ENCODE measurements at places on chromosomes 1 and 21.

- ATAC-seq = no peak
Observed at GRCh38 chr1:197321811-197322210, 53.8 kb downstream of the CRB1 start.

DNA sequence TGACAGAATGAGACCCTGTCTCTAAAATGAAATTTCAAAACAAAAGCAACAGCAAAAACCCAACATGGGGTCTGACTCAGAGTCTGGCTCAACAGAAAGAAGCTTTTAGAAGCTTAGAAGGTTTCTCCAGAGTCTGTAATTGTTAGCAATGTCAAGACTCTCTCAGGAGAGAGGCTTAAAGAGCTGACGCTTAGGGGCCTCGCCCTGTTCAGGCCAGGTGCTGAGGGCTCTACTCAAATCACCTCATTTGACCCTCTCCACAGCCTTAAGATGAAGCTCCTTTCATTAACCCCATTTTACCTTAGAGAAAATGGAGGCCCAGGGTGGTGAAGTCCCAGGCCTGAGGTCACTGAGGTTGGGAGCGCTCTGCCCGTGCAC, 5.3 kb upstream of the KIF17 start:
- ATAC-seq = no peak

- peak; percentile 60 for ATAC-seq
Observed at GRCh38 chr1:225480825-225481434, 53.1 kb upstream of the LBR start.

GRCh38 chr1:58726581-58726980, 26.7 kb upstream of the MYSM1 start:
- ATAC-seq = no peak

DNA sequence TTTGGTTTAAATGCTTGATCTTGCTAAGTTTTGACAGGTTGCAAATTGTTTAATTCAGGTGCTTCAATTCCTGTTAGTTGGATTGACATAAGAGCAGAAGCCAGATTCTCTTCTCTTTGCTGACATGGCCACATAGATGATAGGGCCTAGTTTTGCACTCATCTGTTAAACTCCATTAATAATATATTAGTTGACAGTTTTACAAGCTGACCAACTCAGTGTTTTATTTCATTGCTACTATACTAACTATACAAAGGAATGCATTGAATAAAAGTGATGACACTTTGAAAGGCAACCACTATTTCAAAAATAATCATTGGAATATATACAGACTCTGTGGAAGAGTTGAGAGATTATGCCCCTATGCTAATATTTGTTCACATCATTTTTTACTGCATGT, 255.6 kb upstream of the DPYD start:
- ATAC-seq = no peak

GRCh38 chr1:162500805-162501204, 3.2 kb downstream of the UHMK1 start:
- ATAC-seq = no peak

- no peak for ATAC-seq
Observed at GRCh38 chr1:2258122-2258681, 30.1 kb downstream of the SKI start.

DNA sequence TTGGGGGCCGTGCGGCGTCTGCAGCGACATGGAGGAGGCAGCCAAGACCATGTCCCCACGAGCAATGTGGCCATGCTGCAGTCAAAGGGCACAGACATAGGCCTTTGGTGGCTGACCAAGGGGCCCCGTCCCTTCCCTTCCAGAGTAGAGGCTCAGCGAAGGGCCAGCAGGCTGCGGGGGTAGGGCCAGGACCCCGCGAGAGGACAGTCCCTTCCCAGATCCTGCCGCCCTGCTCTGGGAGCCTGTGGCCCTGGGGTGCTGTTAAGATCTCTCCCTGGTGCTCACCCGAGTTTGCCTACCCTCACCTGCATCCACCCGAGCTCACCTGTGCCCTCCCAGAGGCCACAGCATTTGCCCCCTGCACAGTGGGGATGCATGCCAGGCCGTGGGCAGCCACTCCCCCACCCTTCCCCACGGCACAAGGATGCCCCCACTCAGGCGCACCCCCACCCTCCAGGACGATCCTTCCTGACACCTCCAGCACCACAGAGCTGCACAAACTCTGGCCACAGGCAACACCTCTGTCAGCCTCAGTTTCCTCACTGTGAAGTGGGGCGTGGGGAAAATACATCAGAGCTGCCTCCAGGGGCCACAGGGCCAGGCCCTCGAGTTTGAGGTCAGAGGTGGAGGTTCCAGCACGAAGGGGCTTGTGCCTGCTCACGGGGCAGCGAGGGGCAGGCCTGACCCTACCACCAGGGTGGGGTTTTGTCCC, 15.5 kb downstream of the ITGB2 start:
- ATAC-seq = no peak

- ATAC-seq = no peak
Observed at GRCh38 chr1:25247829-25248754, 838 bp upstream of the RSRP1 start.

DNA sequence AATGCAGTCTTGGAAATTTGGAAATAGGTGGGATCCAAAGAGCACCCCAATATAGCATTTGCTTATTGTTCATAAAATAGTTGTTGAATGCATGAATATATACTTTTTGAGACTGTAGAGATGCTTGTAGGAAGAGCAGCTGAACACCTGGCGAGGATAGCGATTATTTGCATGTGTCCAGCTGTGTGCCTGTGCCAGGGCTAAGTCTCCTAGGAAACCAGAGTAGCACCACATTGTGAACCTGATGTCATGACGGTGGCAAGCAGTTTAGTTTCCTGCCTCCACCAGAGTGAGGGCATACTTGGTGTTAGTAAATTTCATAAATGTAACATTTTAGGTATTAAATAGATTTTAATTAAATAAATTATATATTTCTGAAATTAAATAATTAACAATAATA, 37.3 kb upstream of the IRF2BP2 start:
- no peak for ATAC-seq

DNA sequence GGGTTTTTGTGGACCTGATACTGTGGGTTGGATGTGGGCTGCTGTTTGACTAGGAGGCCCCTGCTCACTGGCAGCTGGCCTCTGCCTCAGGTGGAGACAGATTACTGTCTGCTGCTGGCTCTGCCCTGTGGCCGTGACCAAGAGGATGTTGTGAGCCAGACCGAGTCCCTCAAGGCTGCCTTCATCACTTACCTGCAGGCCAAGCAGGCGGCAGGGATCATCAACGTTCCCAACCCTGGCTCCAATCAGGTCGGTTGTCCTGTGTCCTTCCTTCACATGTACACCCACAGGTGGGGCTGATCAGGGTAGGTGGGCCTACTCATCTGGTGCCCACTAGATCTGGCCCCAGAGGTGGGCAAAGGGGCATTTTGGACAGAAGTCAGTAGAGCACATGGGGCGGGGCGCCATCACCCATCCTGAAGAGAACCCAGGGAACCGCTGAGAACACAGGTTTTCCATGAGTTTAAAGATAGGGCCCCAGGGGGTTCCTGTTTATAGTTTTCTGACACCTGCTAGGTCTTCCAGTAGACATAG, 37.2 kb downstream of the ZBTB17 start:
- no peak for ATAC-seq

- peak; percentile 89 for ATAC-seq
Observed at GRCh38 chr1:239428120-239428710, 41.8 kb downstream of the CHRM3 start.

DNA sequence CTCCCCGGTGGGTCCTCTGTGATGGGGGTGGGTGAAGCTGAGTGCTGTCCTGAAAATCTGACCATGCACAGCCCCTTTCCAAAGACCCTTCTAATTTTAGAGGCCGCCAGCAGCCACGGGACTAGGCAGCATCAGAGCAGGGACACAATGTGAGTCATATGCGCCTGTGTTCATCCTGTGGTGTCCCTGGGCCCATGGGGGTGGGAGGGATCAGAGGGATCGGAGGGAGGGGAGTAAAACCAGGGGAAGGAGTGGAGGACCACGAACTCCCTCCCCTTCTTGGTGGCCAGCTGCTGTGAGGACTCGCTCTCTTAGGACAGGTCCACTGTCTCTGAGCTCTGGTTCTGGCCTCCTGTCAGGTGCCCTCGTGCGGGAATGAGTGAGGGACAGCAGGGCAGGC, 61.5 kb downstream of the ADARB1 start:
- no peak for ATAC-seq

GRCh38 chr1:230794871-230795605, 47.9 kb downstream of the CAPN9 start:
- no peak for ATAC-seq

DNA sequence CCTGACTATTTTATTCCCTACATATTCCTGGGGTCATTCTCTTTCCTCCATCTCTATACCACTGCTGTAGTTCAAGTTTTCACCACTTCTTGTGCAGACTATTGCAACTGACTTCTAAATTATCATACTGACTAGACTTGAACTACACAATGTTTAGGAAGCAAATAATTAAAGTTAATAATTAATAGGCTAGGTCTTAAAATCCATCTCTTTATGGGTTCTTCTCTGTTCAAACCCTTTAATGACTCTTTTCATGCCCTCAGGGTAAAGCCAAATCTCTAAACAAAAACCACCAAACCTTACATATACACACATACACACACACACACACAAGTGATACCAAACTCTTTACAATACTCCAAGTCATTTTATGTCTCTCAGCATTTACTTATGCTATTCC, 22.3 kb upstream of the MOB3C start:
- ATAC-seq = no peak

DNA sequence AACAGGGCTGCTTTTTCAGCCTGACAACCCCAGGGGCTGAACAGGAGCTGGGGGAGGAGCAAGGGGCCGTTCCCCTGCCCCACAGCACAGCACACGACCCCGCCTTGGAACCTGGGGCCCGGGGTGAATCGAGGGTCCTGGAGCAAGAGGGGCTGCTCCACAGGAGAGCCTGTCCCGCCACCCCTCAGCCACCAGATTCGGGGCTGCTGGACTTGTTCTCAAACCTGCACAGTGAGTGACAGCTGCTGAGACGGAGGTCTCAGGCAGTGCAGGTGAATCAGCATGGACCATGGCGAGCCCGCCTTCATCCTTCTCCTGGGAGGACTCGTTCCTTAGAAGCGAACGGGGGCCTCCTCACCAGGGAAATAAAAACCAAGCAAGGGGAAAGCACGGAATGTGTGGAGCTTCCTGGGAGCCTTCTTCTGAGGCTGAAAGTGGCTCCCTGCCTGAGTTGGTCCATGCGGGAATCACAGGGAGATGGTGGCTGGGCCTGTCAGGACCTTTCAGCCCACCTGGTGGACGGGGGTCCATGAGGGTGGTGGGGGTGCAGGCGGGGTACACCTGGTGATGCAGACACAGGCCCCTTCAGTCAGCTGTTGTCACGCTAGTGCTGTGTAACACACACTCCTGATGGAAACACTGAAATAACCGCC, 125.4 kb downstream of the SIK1 start:
- ATAC-seq = no peak

- peak; percentile 62 for ATAC-seq
Observed at GRCh38 chr1:174005032-174005431, 17.1 kb downstream of the RC3H1 start.

GRCh38 chr21:32001390-32001789, 128.6 kb downstream of the HUNK start:
- ATAC-seq = no peak

DNA sequence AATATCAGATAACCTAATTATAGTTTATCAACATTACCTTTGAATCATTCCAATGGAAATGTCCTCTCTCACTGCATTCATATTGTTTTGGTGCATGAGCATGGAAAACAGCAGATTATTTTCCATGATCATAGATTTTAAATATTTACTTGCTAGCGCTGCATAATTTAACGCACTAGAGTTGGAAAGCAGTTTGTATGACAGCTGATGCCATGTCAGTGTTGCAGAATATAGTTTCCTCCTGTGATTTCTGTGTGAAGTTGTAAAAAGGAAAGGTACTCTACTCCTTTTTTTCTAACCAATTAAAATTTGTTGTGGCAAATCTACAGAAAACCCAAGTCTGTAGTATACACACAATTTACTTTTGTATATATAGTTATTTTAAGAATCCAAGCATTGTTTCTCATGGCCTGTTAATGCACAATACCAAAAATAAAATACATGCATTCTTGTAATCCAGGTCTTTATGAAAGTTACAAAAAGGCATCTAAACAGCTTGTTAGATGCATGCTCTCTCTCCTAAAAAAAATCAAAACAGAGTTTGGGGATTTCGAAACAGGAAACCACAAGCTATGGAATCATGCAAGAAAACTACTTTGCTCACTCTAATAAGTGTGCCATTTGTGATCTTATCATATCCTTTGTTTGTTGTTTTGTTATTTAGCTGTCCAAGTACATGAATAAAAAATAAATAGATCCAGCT, 1.9 kb upstream of the ATG4C start:
- no peak for ATAC-seq

GRCh38 chr1:45543581-45544417, 6.8 kb upstream of the AKR1A1 start:
- no peak for ATAC-seq

GRCh38 chr21:27425172-27425571, 458.3 kb upstream of the ADAMTS5 start:
- ATAC-seq = peak; percentile 26

DNA sequence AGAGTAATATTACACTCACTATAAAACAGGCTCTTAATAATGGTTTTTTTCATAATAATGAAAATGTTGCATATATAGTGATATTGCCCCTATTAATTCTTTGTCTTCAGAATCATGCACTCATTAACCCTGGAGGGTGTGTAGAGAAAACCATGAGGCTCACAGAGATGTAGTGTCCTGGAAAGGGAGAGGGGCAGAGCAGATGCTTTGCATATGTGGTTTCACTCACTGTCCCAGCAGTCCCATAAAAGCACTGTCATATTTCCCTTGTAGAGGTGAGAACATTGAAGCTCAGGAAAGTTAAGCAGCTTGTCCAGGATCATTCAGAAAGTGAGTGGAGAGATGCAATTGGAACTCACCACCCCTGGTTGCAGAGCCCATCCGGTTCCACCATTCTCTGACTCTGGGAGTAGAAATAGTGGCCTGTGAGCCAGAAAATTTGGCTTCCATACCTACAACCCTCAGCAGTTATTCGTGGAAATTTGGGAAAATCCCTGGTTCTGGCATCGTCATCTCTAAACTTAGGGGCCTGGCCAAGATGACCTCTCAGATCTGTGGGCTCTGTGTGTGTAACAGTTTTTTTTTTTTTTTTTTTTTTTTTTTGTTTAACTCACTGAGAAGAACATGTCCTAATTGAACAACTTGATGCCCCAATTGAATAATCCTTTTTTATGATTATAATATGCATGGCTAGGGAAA, 86.4 kb downstream of the RGL1 start:
- ATAC-seq = no peak

- ATAC-seq = no peak
Observed at GRCh38 chr1:27338751-27339150, 3.1 kb upstream of the SYTL1 start.

Data from SK-N-SH treated with all-trans-retinoic acid at 6 μM for 48 hours (cell line).